Epithelial cell of esophagus (primary cell): ENCODE measurements at places on chromosomes 16 and 17.

DNA sequence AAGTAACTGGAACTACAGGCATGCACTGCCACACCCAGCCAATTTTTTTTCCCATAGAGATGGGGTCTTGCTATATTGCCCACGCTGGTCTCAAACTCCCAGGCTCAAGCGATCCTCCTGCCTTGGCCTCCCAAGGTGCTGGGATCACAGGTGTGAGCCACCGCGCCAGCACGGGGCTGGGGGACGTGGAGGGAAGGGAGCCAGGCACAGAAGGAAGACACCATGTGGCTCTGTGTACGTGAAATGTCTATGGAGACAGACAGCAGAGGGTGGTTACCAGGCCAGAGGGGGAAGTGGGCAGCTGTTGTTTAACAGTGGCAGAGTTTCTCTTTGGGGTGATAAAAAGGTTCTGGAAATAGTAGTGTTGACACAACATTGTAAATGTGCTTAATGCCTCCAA, 4.6 kb upstream of the PIEZO1 start:
- DNase-seq = no peak

GRCh38 chr16:2783581-2784357, 3.6 kb downstream of the PRSS33 start:
- no peak for DNase-seq

DNA sequence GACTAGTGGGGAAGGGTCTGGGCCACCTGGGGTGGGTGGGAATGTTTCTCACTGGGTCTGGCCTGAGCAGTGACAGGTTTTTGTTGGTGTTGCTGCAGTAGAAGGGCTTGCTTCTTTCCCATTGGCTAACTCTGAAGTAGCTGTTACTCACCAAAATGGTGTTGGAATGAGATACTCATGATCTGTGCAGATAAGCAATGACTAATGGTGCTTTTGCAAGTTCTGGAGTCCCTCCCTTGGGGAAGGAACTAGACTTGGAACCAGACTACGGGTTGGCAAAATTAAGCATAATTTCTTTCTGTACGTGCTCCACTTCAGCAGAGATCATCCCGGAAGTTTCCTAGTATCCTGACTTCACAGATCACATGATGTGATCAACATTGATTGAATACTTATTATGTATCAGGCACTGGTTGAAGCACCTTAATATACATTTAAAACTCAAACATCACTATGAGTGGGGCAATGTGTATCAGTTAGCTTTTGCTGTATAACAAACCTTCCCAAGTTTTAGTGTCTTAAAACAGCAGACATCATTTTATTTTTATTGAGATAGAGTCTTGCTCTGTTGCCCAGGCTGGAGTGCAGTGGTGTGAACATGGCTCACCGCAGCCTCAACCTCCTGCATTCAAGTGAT, 30.1 kb downstream of the CHP2 start:
- peak; percentile 76 for DNase-seq

GRCh38 chr16:1564325-1564724, 30.9 kb downstream of the TMEM204 start:
- DNase-seq = no peak

- DNase-seq = no peak
Observed at GRCh38 chr17:36720131-36720530, 118.7 kb downstream of the MRM1 start.

GRCh38 chr17:76584427-76585032, 1.1 kb downstream of the ST6GALNAC2 start:
- peak; percentile 62 for DNase-seq

GRCh38 chr16:57824888-57825287, 22.6 kb upstream of the KIFC3 start:
- DNase-seq = peak; percentile 54

GRCh38 chr16:73040136-73040535, 7.8 kb downstream of the ZFHX3 start:
- DNase-seq = peak; percentile 47

- no peak for DNase-seq
Observed at GRCh38 chr17:82881324-82881823, 41.6 kb upstream of the ZNF750 start.

- no peak for DNase-seq
Observed at GRCh38 chr17:77572065-77572601, 386.4 kb upstream of the TNRC6C start.

GRCh38 chr17:37741341-37742115, 3.3 kb downstream of the HNF1B start:
- no peak for DNase-seq

- DNase-seq = peak; percentile 91
Observed at GRCh38 chr17:2484876-2485275, 26.8 kb downstream of the METTL16 start.

- no peak for DNase-seq
Observed at GRCh38 chr17:68704871-68705713, 103.9 kb upstream of the FAM20A start.

DNA sequence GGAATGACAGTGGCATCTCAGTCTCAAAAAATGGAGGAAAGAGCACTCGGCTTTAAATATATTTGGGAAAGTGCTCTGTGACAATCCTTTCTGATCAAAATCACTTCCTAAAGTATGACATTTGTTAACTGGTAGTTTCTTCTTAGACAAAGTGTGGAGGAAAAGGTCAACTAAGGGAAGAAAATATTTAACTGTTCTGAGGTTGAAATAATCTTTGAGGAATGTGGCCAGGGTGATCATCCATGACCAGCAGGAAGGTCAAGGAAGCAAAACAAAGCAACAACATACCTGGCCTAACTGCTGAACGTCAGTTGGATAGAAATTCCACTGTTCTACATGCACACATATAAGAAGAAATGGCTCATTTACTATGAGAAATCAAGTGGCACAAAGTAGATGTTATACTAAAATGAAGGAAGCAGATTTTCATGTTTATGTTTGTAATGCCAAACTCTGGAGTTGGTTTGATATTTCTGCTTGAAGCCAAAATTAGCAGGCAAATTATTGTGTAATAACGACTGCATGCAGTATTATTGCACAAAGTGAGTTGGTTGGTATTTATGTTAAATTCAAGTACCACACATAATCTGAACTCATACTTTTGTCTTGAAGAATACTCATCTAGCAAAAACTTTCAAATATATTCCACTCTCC, 87.3 kb upstream of the CORO6 start:
- DNase-seq = no peak

GRCh38 chr16:5321930-5322329, 224.3 kb upstream of the EEF2KMT start:
- DNase-seq = no peak

DNA sequence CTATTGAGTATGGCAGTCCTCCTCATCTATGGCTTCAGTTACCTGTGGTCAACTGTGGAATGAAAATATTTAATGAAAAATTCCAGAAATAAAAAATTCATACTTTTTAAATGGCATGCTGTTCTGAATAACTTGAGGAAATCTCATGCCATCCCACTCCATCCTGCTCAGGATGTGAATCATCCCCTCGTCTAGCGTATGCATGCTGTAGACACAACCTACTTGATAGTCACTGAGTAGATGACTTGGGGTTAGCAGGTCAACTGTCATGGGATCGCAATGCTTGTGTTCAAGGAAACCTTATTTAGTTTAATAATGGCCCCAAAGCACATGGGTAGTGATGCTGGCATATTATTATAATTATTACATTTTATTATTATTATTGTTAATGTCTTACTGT, 4.8 kb upstream of the VAC14 start:
- DNase-seq = peak; percentile 87

GRCh38 chr16:19139436-19140091, 25.8 kb downstream of the ITPRIPL2 start:
- peak; percentile 55 for DNase-seq

GRCh38 chr17:67276075-67276474, 31.1 kb upstream of the HELZ start:
- DNase-seq = peak; percentile 42

- no peak for DNase-seq
Observed at GRCh38 chr17:73098919-73099318, 6.4 kb upstream of the SLC39A11 start.

GRCh38 chr16:58377932-58378331, 14.3 kb upstream of the GINS3 start:
- no peak for DNase-seq

GRCh38 chr17:74981979-74982662, 5.3 kb upstream of the CDR2L start:
- DNase-seq = peak; percentile 38

DNA sequence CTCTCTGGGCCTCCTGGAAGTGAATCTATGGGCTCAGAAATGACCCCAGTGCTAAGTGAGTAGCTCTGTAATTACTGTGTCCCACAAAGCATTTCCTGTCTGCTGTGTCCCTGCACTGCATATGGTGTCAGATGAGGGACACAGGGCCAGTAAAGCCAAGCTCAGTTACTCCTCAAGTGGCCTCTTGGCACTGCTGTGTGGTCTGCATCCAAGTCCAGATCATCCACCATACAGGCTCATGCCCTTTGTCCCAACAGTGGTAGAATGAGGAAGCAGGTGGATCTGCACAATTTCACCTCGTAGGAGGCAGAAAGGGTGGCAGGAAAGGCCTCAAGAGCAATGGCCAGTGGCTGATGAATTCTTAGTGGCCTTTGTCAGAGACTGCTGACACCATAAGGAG, 146.8 kb downstream of the SOX9 start:
- DNase-seq = no peak

GRCh38 chr17:77066165-77066564, 74.6 kb upstream of the SEC14L1 start:
- DNase-seq = no peak

- DNase-seq = peak; percentile 62
Observed at GRCh38 chr16:77273-77806, 685 bp upstream of the MPG start.

GRCh38 chr16:58098207-58099096, 30.7 kb downstream of the CFAP20 start:
- peak; percentile 67 for DNase-seq

DNA sequence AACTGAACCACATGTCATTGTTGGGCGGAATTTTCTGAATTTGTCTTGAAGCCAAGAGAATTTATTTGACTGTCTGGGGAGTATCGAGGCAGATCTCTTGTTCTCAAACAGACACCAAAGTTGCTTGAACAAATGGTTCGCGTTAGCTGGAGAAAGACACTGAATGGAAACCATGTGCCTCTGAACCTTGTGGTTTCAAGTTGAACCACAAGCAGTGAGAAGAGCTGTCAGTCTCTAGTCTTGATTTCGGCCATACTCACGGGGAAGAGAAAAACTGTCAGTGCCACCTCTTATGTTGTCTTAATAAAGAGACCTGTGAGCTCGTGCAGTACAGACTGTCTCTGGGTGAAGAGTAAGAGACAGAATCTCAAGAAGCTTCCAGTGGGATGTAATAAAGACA, 886.5 kb upstream of the SOX9 start:
- no peak for DNase-seq

- no peak for DNase-seq
Observed at GRCh38 chr16:28298511-28298878, 6.2 kb downstream of the SBK1 start.

DNA sequence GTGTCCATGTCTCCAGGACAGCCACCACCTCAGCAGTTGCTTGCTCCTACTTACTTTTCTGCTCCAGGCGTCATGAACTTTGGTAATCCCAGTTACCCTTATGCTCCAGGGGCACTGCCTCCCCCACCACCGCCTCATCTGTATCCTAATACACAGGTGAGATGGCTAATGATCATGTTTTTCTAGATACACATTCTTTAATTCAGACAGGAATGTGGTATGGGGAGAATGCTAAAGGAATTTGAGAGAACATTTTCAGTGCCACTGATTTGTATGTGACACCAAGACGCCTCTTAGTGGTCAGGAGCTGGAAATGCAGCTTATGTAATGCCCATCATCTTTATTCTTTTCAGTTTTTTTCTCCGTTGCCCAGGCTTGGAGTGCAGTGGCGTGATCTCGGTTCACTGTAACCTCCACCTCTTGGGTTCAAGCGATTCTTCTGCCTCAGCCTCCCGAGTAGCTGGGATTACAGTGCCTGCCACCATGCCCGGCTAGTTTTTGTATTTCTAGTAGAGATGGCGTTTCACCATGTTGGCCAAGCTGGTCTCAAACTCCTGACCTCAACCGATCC, 8.9 kb upstream of the RAPGEFL1 start:
- DNase-seq = peak; percentile 70

- no peak for DNase-seq
Observed at GRCh38 chr17:33464669-33465280, 171.7 kb upstream of the ASIC2 start.

DNA sequence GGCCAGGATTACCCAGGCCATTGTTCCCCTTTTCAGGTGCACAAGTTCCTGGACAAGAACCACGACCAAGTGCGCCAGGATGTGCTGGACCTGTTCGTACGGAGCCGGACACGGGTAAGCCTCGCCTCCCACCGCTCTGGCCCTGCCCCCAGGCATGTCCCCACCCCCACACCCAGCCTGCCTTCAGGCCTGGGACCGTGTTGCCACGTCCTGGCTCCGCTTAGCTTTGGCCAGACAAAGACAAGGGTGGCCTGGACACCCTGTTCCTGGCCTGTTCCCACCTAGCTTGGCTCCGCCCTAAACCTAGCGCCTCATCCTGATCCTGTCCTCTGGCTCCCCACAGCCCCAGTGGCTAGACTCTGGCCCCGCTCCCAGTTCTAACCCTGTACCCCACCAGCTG, 30.9 kb downstream of the MYO15A start:
- no peak for DNase-seq

- DNase-seq = no peak
Observed at GRCh38 chr17:53736516-53737240, 86.0 kb upstream of the KIF2B start.

- DNase-seq = no peak
Observed at GRCh38 chr16:4081047-4081446, 35.2 kb downstream of the ADCY9 start.

DNA sequence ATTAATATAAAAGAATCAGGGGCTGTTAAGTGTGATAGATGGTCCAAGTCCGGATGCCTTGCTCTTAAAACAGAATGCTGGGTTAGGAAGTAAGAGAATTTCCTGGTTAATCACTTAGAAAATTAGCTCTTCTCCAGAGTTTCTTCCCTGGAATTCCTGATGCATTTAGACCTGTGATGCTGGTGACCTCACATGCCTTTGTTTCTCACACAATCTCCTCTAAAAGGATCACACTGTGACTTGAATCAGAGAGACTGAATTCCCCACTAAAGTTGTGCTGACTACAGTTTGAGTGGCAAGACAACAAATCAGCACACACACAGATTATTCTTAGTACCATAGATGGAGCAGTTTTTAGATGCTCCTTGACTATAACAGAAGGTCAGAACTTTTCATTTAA, 4.4 kb upstream of the RNF43 start:
- DNase-seq = no peak

GRCh38 chr16:7025616-7026190, 306.9 kb upstream of the RBFOX1 start:
- DNase-seq = peak; percentile 27
